ENCODE measurements at places on chromosomes 6 and 20. TPM values are rescaled to one million over a fixed set of nuclear protein-coding genes. Genes with fewer than 3 reads are reported as not detected.

CST11 gene
- polyA plus RNA-seq = not detected

CCDC28A gene
- 17.3 TPM for polyA plus RNA-seq

STX11 gene
- 0.90 TPM for polyA plus RNA-seq

FOXA2 gene
- polyA plus RNA-seq = not detected

KHDC1L gene
- not detected for polyA plus RNA-seq

FKBP1C gene
- 2.0 TPM for polyA plus RNA-seq

CNBD2 gene
- 1.7 TPM for polyA plus RNA-seq

KIF25 gene
- polyA plus RNA-seq = not detected

PTCHD4 gene
- polyA plus RNA-seq = 2.1 TPM

CST4 gene
- polyA plus RNA-seq = not detected

PRRC2A gene
- 23.8 TPM for polyA plus RNA-seq

OPRL1 gene
- polyA plus RNA-seq = 0.97 TPM

CTCFL gene
- polyA plus RNA-seq = not detected

DEFB125 gene
- not detected for polyA plus RNA-seq

RAD21L1 gene
- polyA plus RNA-seq = 0.18 TPM

GATA5 gene
- not detected for polyA plus RNA-seq

SLC17A3 gene
- not detected for polyA plus RNA-seq

TRIM15 gene
- polyA plus RNA-seq = not detected

APOBEC2 gene
- not detected for polyA plus RNA-seq

KHDRBS2 gene
- polyA plus RNA-seq = not detected

CFAP61 gene
- polyA plus RNA-seq = not detected

TFAP2C gene
- 4.4 TPM for polyA plus RNA-seq

CTAGE9 gene
- polyA plus RNA-seq = not detected

LHFPL5 gene
- polyA plus RNA-seq = not detected

MLIP gene
- polyA plus RNA-seq = not detected

SENP6 gene
- polyA plus RNA-seq = 9.9 TPM

ZBTB22 gene
- polyA plus RNA-seq = 13.6 TPM

BTNL2 gene
- not detected for polyA plus RNA-seq

PRR3 gene
- 16.0 TPM for polyA plus RNA-seq

PNLDC1 gene
- polyA plus RNA-seq = not detected

KCNK16 gene
- polyA plus RNA-seq = not detected

NECAB3 gene
- 13.4 TPM for polyA plus RNA-seq

ELOVL2 gene
- polyA plus RNA-seq = 0.21 TPM

SYNDIG1 gene
- polyA plus RNA-seq = 1.0 TPM

GJA1 gene
- polyA plus RNA-seq = 306 TPM

SLC17A9 gene
- 14.4 TPM for polyA plus RNA-seq

C20orf141 gene
- polyA plus RNA-seq = 0.12 TPM

BPIFB4 gene
- not detected for polyA plus RNA-seq

MDN1 gene
- polyA plus RNA-seq = 3.3 TPM

KIFC1 gene
- polyA plus RNA-seq = 32.4 TPM

LY6G6D gene
- polyA plus RNA-seq = not detected

GRM1 gene
- polyA plus RNA-seq = 0.01 TPM

SLC22A1 gene
- polyA plus RNA-seq = 0.11 TPM

PGK2 gene
- polyA plus RNA-seq = not detected
